MCF 10A (cell line): ENCODE measurements at places on chromosomes 2 and 18.

DNA sequence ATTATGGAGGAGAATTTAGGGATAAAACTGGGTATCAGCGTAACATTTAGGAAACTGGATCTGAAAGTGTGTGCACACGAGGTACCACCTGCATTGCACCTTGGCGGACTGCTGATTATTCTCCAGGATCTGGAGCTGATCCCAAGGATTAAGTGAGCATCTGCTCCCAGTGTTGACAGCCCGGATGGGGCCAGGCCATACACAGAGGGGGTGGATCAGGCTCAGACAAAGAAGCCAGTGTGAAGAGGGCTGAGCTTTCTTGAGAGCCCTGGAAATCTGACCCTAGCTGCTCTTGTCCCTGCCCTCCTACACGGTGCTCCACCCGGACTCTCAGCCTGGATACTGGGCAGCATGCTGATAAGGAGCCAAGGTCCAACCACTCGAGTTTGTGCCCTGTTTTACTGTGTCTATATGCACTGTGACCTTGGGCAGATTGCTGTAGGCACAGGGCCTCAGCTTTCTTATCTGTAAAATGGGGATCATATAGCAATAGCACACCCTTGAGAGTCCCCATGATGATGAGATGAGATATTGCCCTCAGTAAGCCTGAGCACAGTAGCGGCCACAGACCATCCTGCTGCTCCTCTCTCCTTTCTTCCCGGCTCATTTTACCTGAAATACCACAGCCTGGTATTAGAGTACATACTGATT lies 396.8 kb upstream of the CELF4 start:
- DNase-seq: no peak

GRCh38 chr2:60317844-60318243 lies 235.6 kb downstream of the BCL11A start:
- no peak for DNase-seq

GRCh38 chr2:28662044-28662443 lies 89.6 kb upstream of the PPP1CB start:
- no peak for DNase-seq

- DNase-seq: no peak
These were observed 369 bp downstream of the CDK5R2 start for GRCh38 chr2:218959761-218960308.

DNA sequence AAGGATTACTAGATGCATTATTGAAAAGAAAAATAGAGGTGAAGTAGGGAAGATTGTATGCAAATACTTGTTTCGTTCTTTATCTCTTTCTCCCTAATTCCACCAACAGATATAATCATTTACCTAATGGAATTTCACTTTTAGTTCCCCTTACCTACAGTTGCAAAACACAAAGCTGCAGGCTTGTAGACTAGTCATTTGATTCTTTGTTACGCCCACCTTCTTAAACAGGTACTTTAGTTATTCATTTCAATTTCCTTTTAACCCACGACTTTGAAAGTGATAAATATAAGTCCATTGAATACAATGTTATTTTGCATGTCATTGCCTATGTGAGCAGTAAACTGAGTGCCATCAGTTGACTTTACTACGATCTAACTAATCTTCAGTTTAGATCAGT lies 3.9 kb upstream of the HRH4 start:
- DNase-seq: no peak

GRCh38 chr2:215772634-215773563 lies 240.5 kb downstream of the MREG start:
- DNase-seq: no peak

- no peak for DNase-seq
These were observed 56.8 kb upstream of the ETAA1 start for GRCh38 chr2:67340133-67341011.

DNA sequence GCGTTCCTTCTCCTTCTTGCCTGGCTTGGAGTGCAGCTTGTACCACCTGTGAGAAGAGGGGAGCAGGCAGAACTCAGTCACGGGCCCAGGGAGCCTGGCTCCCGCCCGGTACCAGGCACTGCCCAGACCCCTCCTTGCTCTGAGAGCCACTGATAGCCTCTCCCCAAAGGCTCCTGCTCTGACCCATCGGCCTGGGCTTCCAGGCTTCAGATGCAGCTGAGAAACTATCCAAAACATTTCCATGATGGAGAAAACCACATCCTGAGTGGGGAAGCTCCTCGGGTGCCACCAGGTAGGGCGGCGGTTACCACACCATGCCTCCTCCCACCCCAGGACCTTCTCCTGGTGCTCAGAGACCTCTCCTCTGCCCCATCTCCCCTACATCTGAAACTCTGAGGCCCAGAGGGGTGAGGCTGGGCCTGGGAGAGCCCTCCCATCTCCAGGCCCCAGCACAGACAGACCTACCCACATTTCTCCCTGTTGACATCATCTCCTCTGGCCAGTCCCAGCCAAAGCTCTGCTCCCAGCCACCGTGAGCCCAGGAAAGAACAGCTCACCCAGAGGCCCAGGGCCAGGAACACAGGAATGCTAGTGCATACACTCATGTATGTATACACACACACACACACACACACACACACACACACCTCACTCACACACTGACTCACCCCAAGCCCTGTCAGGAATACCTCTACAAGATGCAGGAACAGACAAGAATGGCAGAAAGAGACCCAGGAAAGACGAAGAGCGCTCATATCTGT lies 17.9 kb upstream of the SFXN5 start:
- peak; percentile 79 for DNase-seq

GRCh38 chr2:54512663-54513362 lies 56.7 kb downstream of the SPTBN1 start:
- no peak for DNase-seq

- peak; percentile 69 for DNase-seq
These were observed 59.0 kb upstream of the LDLRAD4 start for GRCh38 chr18:13159579-13159978.

GRCh38 chr2:10546975-10547391 lies 98.9 kb upstream of the ODC1 start:
- DNase-seq: no peak

- DNase-seq: no peak
These were observed 70.0 kb downstream of the ANKRD44 start for GRCh38 chr2:197240421-197241041.

- no peak for DNase-seq
These were observed 133.0 kb upstream of the SLC14A2 start for GRCh38 chr18:45482286-45482685.

DNA sequence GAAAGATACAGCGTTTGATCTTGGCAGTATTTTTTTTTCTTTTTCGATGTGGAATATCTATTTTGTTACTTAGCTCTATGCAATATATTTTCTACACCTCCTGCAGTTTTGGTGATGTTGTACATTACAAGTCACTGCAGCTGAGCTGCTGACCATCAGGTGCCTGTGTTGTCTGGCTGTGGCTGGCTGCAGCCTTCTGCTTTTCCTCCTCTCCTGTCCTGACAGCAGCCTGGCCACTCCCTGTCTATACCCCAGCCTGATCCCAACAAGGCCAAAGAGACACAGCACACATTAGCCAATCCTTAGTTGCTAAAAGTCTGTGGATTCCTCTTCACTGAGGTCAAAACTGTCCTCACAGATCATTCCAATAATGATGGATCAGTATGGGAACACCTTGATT lies 222.3 kb downstream of the MYT1L start:
- no peak for DNase-seq

DNA sequence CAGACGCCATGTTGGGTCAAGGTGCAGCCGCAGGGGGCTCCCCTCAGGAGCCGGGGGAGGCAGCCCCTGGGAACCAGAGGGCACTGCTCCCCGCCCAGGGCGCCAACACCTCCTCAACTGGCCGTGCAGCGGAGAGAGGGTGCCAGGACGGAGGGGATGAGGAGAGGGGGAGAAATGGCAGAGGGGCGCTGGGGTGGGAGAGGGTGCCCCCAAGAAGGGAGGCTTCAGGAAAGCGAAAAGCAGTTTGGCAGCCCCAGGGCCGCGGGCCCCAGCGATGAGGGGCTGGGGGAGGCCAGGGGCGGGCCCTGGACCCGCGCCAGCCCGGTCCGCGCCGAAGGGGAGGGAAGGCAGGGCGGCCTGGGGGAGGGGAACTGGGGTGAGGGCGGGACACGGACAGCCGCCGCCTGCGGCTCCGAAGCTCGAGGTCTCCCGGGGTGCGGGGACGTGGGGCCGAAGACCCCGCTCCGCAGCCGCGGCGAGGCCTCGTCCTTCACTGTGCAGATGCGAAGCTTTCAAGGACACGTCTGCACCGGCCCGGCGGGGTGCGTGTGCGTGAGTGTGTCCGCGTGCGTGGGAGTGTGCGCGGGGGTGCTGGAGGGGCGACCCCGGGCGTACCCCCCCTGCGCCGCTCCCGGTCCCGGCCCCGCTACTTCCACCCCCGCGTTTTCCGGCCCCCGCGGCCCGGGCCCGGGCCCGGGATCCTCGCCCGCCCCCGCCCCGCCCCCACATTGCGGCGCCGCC lies 1.4 kb downstream of the DNMT3A start:
- DNase-seq: no peak

DNA sequence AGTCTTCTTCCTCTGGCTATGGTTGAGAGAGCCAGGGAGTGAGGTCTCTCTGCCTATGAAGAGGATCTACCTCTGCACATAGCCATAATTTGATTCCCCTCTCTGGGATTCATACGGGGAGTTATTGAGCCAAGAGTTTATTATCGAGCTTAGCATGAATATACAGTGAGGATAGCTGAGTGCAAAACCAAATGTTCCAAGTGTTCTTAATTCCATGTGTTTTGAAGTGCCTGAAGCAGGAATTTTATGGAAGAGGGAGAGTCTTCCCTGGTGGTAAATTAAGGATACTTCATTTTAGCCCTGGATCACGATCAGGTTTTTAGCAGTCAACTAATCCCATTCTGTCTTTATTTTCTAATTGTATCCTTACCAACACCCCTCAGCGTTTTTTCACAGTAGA lies 270.6 kb downstream of the C1D start:
- no peak for DNase-seq

DNA sequence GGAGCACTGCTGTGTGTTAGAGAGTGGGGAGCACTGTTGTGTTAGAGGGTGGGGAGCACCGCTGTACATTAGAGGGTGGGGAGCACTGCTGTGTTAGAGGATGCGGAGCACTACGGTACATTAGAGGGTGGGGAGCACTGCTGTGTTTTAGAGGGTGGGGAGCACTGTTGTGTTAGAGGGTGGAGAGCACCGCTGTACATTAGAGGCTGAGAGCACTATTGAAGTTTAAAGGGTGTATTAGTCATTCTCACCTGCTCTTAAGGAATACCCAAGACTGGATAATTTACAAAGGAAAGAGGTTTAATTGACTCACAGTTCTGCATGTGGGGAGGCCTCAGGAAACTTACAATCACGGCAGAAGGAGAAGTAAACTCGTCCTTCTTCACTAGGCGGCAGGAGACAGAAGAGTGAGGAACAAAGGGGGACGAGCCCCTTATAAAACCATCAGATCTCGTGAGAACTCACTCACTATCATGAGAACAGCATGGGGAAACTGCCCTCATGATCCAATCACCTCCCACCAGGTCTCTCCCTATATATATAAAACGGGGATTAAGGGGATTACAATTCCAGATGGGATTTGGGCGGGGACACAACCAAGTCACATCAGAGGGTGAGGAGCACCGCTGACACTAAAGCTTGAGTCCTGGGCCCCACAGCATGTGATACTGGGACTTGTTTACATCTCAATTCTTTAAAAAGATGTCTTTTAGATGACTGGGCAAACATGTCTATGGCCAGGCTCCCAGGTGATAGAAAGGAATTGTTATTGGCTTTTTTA lies 19.5 kb upstream of the AGXT start:
- DNase-seq: no peak

- no peak for DNase-seq
These were observed 327.8 kb upstream of the FANCL start for GRCh38 chr2:58568901-58569300.

- DNase-seq: no peak
These were observed 130.6 kb downstream of the ZEB2 start for GRCh38 chr2:144389151-144389929.

GRCh38 chr2:232700154-232700553 lies 3.0 kb downstream of the GIGYF2 start:
- DNase-seq: no peak
